ENCODE measurements at places on chromosomes 16 and 17.

DNA sequence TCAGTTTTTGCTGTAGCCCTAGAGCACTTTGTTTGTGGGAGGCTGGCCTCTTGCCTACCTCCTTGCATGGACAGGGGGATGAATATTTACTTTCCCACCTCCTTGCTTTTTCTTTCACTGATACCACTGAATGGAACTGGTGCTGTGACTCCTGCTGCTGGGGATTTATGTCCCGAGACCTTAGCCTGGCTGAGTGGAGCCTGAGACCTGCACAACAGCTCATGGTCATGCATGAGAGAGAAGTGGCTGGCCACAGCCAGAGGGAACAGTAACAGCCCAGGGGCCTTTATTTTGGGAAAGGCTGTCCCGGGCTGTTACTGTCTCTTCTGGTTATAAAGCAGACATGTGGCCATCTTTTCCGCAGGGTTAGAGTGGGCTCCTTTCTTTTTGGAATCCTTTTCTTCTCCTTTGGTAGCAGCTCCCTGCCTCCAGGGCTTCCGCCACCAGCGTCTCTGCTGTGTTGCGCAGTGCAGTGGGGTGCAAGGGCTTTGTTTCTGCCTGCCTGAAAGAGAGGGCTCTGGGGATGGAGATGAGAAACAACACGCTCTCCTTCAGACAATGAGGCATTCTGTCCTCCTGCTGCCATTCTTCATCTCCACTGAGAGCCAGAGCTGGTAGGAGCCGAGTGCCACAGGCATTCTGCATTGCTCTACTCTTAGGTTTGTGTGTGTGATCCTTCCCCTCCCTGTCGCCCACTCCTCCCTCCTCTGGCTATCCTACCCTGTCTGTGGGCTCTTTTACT, 14.5 kb downstream of the SNX11 start:
- ATAC-seq = no peak

DNA sequence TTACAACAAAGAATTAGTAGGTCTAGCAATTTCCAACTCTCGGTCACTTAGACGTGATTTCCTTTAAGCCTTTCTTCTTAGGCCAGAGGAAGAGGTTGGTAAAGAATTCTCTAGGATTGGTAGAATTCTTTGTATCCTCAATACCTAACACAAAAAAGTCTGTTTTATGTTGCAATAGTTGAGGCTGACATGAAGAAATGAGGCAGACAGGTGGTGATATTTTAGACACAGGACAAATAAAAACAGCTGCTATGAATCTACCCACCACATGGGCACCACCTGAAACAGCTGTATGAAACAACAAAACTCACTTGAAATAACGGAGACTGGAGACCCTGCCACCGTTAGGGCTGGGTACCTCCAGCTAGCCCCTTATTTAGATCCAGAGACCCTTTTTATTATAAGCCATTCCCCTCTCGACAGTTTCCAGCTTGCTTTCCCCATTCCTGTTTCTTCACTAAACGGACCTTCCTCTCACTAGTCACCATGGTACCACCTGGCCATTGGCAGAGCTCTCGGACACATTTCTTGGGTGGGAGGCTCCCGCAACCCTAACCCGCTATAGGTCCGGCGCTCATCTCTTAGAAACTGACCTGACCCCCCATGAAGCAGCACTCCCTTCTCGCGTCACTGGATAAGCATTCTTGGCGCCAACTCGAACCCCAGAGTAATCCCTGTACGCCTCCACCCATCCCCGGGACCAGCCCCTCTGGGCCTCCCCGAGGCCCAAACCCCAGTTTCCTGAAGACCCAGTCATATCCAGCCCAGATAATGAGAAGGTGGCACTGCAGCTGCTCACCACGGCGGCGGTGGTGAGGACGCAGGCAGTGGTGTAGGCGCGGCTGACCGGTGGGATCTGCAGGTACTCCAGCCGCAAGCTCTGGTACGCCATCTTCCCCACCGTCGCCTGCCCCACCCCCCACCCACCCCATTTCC, at the start of gene DERL2:
Gene DERL2, minus strand, starts transcription at position 909 of the 936 bp plus-strand sequence. Its CDS starts 17 bp downstream, at position 892.
- ATAC-seq = peak; percentile 6

DNA sequence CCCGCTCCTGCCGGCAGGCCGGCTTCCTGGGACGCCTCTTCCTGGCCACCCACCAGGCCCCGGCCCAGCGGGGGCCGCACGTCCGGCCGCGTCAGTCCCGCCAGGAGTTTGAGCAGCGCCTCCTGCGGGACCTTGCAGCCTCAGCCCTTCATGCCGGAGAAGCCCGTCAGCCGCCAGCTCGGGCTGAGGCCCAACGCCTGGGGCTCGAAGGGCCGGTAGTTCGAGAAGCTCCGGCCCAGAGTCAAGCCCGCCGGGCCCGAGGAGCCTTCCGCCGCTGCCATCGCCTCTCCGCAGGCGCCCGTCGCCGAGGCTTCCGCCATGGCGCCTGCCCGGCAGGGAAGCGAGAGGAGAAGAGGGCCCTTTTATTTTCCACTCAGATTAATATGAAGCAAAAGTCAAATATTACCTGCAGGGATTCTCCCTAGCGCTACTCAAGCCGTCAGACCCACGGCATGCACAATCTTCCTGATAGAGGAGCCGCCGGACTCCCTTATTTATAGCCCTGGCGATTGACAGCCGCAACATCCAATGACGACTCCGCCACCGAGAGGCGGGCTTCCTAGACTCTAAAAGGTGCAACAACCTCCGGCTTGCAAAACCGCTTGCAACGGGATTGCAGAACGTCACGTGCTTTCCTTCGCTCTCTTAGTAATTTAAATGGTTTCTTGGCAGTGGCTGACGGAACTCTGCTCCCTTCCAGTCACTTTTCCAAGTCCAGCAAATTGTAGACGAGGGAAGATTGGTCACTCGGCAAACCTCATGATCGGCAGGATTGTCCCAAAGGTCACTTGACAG, at the start of gene SEPHS2:
Gene SEPHS2, minus strand, starts transcription at position 467 of the 795 bp plus-strand sequence. Its CDS starts 147 bp downstream, at position 320.
- ATAC-seq = peak; percentile 97

- ATAC-seq = no peak
Observed at GRCh38 chr16:65306300-65306699, 184.4 kb upstream of the CDH11 start.

DNA sequence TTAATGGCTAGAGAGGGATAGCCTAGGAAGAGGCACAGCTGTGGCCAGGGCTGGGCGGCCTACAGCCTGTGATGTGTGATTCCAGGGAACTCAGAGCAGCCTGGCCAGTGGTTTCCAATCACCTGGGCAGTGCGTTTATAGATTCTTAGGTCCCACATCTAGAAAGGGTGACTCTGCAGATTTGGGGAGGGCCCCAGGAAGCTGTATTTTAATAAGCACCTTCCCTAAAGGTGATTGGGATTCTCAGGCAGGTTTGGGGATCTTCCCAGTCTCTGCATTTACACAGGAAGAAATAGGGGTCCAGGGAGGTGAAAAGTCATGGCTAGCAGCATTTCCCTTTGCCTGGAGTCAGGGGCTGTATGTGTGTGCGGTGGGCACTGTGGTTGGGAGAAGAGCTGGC, 9.5 kb downstream of the SPNS2 start:
- no peak for ATAC-seq

- ATAC-seq = peak; percentile 78
Observed at GRCh38 chr17:79393358-79394052, 217.3 kb downstream of the RBFOX3 start.

DNA sequence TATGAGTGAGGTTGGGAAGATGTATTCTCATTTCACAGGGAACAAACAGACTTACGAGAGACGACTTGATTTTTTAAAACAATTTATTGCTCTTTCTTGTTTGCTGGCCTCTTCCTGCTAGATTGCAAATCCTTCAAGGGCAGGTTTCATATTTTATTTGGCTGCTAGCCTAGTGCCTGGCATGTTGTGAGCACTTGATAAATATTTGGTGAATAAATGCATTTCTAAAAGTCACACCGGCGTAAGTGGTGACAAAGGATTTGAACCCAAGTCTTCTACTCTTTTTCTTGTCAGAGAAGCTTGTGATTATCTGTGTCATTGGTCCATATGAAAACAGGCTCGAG, 1.4 kb downstream of the WWP2 start:
- no peak for ATAC-seq
